ENCODE measurements at places on chromosomes 3 and 15. TPM values are rescaled to one million over a fixed set of nuclear protein-coding genes. Genes with fewer than 3 reads are reported as not detected.

- no peak for DNase-seq
Measured at GRCh38 chr15:91889111-91889815, 35.8 kb downstream of the SLCO3A1 start.

GRCh38 chr3:167146911-167147310 is 233.2 kb downstream of the ZBBX start:
- DNase-seq = no peak

CPNE9 gene
- total RNA-seq = 0.37 TPM

ADAMTSL3 gene
- 5.7 TPM for total RNA-seq

SLC28A2 gene
- 86.6 TPM for total RNA-seq

- no peak for DNase-seq
Measured at GRCh38 chr3:138059261-138059660, 49.3 kb downstream of the CLDN18 start.

GRCh38 chr15:70870051-70870450 is 16.1 kb upstream of the LARP6 start:
- DNase-seq = no peak

DNA sequence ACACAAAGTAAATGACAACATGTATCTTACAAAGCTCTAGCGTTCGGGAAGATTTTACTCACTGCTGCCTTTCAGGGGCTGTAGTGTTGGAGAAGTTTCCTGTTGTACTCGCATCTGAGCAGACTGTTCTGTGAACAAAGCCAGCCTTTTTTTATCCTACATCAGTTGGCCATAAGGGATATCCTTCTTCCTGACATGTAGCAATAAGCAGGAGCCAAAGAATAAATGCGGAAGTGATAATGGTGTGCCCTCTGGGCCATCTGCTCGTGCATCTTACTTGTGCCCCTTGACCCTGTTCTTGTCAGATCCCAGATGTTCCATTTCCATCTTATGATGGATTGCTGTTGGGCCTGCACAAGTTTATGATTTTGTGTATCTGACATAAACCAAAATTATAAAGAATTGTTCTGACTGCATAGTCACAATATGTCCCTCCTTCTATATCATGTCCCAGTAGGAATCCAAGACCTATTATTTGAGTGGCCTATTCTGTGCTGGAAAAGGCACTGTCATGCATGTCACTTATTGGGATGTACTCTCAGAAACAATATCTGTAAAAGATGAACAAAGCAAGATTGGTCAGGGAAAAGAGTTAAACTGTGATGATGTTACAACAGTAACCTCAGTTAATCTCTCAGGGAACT is 631.3 kb downstream of the NSUN3 start:
- no peak for DNase-seq

MYNN gene
- total RNA-seq = 14.0 TPM

DNA sequence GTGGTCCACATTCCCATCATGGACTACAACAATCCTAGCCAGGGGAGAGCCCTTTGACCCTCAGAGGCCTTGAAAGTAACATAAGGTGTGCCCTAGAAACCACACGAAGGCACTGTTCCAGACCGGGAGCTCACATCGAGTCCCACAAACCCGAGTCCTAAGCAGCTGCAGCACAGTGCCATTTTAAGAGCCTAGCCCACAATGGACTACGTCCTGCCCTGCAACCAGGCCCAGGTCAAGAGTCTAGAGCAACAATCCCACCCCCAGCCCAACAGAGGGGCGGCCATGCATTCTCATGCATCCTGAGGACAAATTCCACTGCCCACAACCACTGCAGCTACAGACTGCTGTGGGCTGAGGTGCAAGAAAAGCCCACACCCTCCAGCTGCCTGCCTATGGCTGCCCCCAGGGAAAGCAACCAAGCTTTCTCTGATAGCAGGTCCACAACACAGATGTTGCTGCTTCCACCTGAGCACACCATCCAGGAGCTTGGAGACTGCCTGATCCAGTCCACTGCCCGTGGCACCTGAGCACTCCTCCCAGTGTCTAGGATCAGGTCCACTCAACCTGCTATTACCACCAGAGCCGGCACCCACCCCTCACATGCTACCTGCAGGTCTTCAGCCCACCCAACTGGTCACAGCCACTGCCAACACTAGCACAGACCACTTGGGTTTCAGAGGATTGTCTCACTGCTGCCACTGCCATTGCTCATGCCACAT is 56.8 kb downstream of the IGSF11 start:
- DNase-seq = no peak

GRCh38 chr3:172604895-172605646 is 81.8 kb upstream of the TNFSF10 start:
- DNase-seq = no peak

MOBP gene
- total RNA-seq = 0.14 TPM
